Left ventricle myocardium inferior (tissue), 1 donor: ENCODE measurements at places on chromosomes 5 and 9. TPM values are rescaled to one million over a fixed set of nuclear protein-coding genes. Genes with fewer than 3 reads are reported as not detected.

ORM2 gene
- not detected for total RNA-seq

OR13C5 gene
- total RNA-seq, result not detected

NTMT1 gene
- total RNA-seq, result 63.4 TPM

AHRR gene
- total RNA-seq, result 1.4 TPM
